IMR-90 (cell line): ENCODE measurements at places on chromosomes 6 and 20. TPM values are rescaled to one million over a fixed set of nuclear protein-coding genes. Genes with fewer than 3 reads are reported as not detected.

NFKBIE gene
- total RNA-seq: 7.5 and 7.9 TPM in 2 replicates

C6orf163 gene
- total RNA-seq: 0.90 and 1.7 TPM in 2 replicates

SDHAF4 gene
- total RNA-seq: 1.6 and 2.5 TPM in 2 replicates

CARMIL1 gene
- total RNA-seq: 2.9 and 3.3 TPM in 2 replicates

MAK gene
- under 0.01 TPM in 1 of 2 replicates, not detected in the other for total RNA-seq

KHDC1 gene
- 1.6 and 1.7 TPM in 2 replicates for total RNA-seq

TAGAP gene
- total RNA-seq: not detected in 2 replicates
